Keratinocyte (primary cell): ENCODE measurements at places on chromosomes 3 and 15.

- H3K27me3 ChIP-seq, result no peaks in the 10 kb centered on the region
- H3K4me3 ChIP-seq, result no peak overlapping the region
- DNase-seq, result no peak
- H3K27ac ChIP-seq, result no peak overlapping the region
These were observed 35.3 kb downstream of the CAPN7 start for GRCh38 chr3:15241341-15241740.

- no peak overlapping the region for H3K4me3 ChIP-seq
- H3K27ac ChIP-seq, result no peak overlapping the region
- no peak for DNase-seq
- no peaks in the 10 kb centered on the region for H3K4me1 ChIP-seq
These were observed 5.2 kb downstream of the CAMKV start for GRCh38 chr3:49864505-49864904.

DNA sequence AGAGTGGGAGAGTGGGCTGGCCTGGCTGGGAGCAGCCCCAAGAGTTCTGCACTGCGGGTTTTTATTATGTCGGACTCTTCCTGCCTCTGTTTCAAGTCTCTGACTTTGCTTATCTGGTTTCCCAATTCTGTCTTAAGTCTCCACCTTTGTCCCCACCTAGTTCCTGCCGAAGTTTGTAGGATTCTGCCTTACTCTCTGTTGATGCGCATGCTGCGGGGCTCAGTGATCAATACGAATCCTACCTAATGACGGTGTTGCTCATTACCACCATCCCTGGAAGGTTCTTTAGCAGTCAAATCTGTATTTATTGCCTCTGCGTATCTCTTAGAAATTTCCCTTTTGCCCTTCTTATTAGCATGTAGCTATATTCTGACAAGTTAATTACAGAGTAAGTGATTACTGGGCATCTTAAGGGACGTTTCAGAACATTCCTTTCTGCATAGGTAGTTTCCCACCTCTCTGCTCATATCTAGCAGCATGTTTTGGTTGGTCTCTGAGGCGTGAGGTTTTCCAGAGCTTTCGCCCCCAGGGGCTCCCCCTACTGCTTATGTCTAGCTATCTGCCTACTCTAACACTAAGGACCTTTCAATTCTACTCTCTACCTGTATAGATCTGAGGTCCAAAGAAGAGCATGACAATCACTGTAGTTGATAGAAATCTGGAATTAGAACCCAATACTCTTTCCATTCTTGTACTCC, 236.0 kb upstream of the EIF1B start:
- H3K27me3 ChIP-seq, result no peaks in the 10 kb centered on the region
- DNase-seq, result no peak
- H3K4me1 ChIP-seq, result peaks cover 15% of the 10 kb centered on the region
- no peaks in the 10 kb centered on the region for H3K36me3 ChIP-seq
- no peak overlapping the region for H3K27ac ChIP-seq

DNA sequence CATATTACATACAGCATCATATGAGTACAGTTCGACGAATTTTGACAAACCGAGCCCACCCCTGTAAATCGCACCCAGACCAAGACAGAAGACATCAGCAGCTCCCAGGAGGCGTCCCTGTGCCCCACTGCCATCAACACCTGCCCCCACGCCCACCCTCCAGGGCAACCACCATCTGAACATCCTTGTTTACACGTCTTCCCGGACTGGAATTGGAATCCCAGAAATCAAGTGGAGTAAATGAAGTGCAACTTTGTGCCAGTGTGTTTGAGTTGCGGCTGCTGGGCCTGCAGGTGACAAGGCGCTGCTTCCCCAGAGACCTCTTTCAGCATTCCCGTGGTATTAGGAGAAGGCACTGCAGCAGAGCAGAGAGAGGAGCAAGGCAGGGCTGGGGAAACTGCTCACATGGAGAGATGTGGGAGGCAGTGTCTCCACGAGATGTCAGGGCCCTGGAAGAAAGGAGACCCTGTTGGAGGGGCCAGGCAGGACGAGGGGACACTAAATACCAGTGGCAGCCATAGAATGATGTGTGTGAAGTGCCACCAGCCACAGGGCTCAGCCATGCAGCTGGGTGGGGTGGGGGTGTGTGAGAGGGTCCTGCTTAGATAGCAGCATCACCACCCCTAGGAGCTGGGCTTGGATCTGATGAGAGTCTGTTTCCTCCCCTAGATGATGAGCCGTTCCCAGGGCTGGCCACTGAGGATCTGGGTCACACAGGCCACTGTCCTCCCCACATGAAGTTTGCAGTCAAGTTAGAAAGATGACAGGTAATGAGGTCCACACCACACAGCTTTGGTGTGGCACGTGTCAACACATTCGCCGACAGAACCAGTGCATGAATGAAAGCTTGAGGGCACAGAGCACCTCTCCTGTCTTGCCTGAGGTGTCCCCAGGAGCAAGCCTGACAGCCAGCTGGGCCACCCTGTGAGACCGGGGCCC, 33.4 kb upstream of the PCSK6 start:
- DNase-seq, result no peak
- peaks cover 13% of the 10 kb centered on the region for H3K27me3 ChIP-seq
- H3K4me1 ChIP-seq, result no peaks in the 10 kb centered on the region
- no peak overlapping the region for H3K4me3 ChIP-seq

DNA sequence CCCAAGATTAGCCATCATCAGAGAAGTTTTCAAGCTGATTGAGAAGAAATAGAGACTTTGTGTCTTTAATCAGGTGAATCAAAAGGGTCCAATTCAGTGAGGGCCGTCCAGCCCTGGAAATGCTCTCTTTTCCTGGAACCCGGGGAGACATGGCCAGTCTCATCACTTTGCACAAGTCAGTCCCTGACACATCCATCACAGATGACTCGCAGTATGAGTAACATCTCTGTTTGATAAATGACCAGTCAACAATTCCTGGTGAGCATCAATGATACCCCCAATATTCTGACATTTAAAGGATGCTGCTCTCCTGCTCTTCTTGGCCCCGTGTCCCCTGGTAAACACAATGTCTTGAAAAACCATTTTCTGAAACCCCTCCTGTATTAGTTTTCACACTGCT, 26.7 kb downstream of the C3orf20 start:
- H3K4me1 ChIP-seq, result no peaks in the 10 kb centered on the region
- no peak for DNase-seq
- no peaks in the 10 kb centered on the region for H3K27me3 ChIP-seq
- no peak overlapping the region for H3K27ac ChIP-seq
- H3K36me3 ChIP-seq, result no peaks in the 10 kb centered on the region
- no peak overlapping the region for H3K4me3 ChIP-seq

- no peak for DNase-seq
- H3K27ac ChIP-seq, result no peak overlapping the region
- H3K27me3 ChIP-seq, result no peaks in the 10 kb centered on the region
- no peaks in the 10 kb centered on the region for H3K36me3 ChIP-seq
These were observed 28.1 kb upstream of the MCTP2 start for GRCh38 chr15:94203306-94203705.

GRCh38 chr3:17749705-17750293, 7.4 kb upstream of the TBC1D5 start:
- no peak overlapping the region for H3K27ac ChIP-seq
- H3K4me1 ChIP-seq, result no peaks in the 10 kb centered on the region
- no peak for DNase-seq
- no peak overlapping the region for H3K4me3 ChIP-seq

GRCh38 chr15:36978126-36978525, 122.2 kb downstream of the MEIS2 start:
- H3K4me1 ChIP-seq, result no peaks in the 10 kb centered on the region
- no peak overlapping the region for H3K4me3 ChIP-seq
- DNase-seq, result no peak
- no peaks in the 10 kb centered on the region for H3K27me3 ChIP-seq
- H3K27ac ChIP-seq, result no peak overlapping the region
- H3K36me3 ChIP-seq, result no peaks in the 10 kb centered on the region

DNA sequence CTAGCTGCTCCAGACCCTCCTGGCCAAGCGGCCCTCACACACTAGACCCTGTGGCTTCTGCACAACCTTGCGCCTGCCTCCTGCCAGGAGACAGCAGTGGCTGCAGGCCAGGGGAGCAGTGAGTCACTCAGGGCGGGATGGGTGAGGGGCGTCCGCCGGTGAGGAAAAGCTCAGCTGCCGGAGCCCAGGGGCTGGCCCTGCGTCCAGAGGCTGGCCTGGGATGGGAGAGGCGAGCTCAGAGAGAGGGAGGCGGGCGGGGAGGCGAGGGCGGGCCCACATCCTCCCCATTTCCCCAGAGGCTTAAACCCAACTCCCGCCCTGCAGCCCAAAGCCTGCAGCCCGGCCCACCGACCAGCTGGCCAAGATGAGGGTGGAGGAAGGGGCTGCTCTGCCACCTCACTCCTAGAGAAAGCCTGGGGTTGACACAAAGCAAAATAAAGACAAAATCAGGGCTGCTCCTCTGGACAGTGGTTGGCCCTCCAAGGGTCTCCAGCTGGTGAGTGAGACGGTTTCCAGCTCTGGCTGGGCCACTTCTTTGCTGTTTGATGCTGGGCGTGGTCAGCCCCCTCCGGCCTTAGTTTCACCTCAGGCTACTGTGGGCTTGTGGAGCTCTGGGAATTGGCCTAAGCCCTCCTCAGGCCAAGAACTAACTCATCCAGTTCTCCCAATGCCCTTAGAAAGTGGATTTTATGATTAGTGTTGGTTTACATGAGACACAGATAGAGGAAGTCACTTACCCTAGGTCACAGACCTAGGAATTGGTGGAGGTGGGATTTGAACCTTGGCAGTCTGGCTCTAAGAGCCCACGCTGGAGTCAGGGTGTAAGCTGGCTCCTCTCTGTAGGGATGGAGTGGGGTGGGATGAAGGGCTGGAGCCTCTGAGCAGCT, 50.6 kb downstream of the IQSEC1 start:
- DNase-seq, result no peak
- peaks cover 47% of the 10 kb centered on the region for H3K27me3 ChIP-seq
- H3K27ac ChIP-seq, result no peak overlapping the region
- H3K4me1 ChIP-seq, result peaks cover 7% of the 10 kb centered on the region
- no peak overlapping the region for H3K4me3 ChIP-seq

GRCh38 chr3:54691289-54691771, 236.5 kb downstream of the LRTM1 start:
- no peaks in the 10 kb centered on the region for H3K27me3 ChIP-seq
- no peak overlapping the region for H3K4me3 ChIP-seq
- no peaks in the 10 kb centered on the region for H3K4me1 ChIP-seq
- H3K36me3 ChIP-seq, result no peaks in the 10 kb centered on the region
- no peak overlapping the region for H3K27ac ChIP-seq
- DNase-seq, result no peak

GRCh38 chr3:142353571-142353970, 94.3 kb downstream of the XRN1 start:
- DNase-seq, result no peak
- H3K4me1 ChIP-seq, result no peaks in the 10 kb centered on the region
- peaks cover 8% of the 10 kb centered on the region for H3K36me3 ChIP-seq

GRCh38 chr3:194738254-194739093, 52.8 kb downstream of the FAM43A start:
- DNase-seq, result no peak
- H3K4me3 ChIP-seq, result no peak overlapping the region
- H3K4me1 ChIP-seq, result peaks cover 2% of the 10 kb centered on the region
- no peaks in the 10 kb centered on the region for H3K36me3 ChIP-seq
- H3K27ac ChIP-seq, result no peak overlapping the region
- peaks cover 12% of the 10 kb centered on the region for H3K27me3 ChIP-seq

GRCh38 chr15:76588811-76589747, 252.5 kb downstream of the ISL2 start:
- no peak overlapping the region for H3K4me3 ChIP-seq
- H3K27me3 ChIP-seq, result no peaks in the 10 kb centered on the region
- H3K27ac ChIP-seq, result peak overlapping the region; percentile 31
- no peaks in the 10 kb centered on the region for H3K36me3 ChIP-seq
- H3K4me1 ChIP-seq, result peaks cover 12% of the 10 kb centered on the region

GRCh38 chr3:80553211-80553610, 785.4 kb upstream of the ROBO1 start:
- no peak overlapping the region for H3K4me3 ChIP-seq
- no peak overlapping the region for H3K27ac ChIP-seq
- peaks cover 12% of the 10 kb centered on the region for H3K4me1 ChIP-seq

GRCh38 chr3:159244933-159245332, 443.1 kb downstream of the MFSD1 start:
- no peaks in the 10 kb centered on the region for H3K4me1 ChIP-seq
- H3K27ac ChIP-seq, result no peak overlapping the region
- H3K36me3 ChIP-seq, result no peaks in the 10 kb centered on the region
- no peak for DNase-seq
- H3K4me3 ChIP-seq, result no peak overlapping the region
- H3K27me3 ChIP-seq, result no peaks in the 10 kb centered on the region

- H3K4me1 ChIP-seq, result peaks cover 5% of the 10 kb centered on the region
- H3K27me3 ChIP-seq, result no peaks in the 10 kb centered on the region
- peak within 1 kb of the TSS; percentile 99 for H3K27ac ChIP-seq
- H3K36me3 ChIP-seq, result peaks cover 6% of the 10 kb centered on the region
- DNase-seq, result peak; percentile 35
These were observed at the start of gene PDE12 for GRCh38 chr3:57555738-57556458. PDE12 (plus strand) TSS chr3:57556274; CDS start chr3:57556380, 106 bp downstream.

- peak overlapping the region; percentile 73 for H3K27ac ChIP-seq
- no peak for DNase-seq
- H3K36me3 ChIP-seq, result peaks cover 12% of the 10 kb centered on the region
These were observed 795 bp upstream of the SCAANT1 start for GRCh38 chr3:63912768-63913588.

GRCh38 chr3:62732183-62732904, 142.9 kb downstream of the CADPS start:
- no peak overlapping the region for H3K27ac ChIP-seq
- no peak overlapping the region for H3K4me3 ChIP-seq
- DNase-seq, result no peak
- H3K27me3 ChIP-seq, result no peaks in the 10 kb centered on the region
- no peaks in the 10 kb centered on the region for H3K4me1 ChIP-seq

- no peak overlapping the region for H3K27ac ChIP-seq
- no peak for DNase-seq
- H3K36me3 ChIP-seq, result no peaks in the 10 kb centered on the region
- peaks cover 9% of the 10 kb centered on the region for H3K4me1 ChIP-seq
- H3K4me3 ChIP-seq, result no peak overlapping the region
- H3K27me3 ChIP-seq, result no peaks in the 10 kb centered on the region
These were observed 46.7 kb upstream of the PYDC2 start for GRCh38 chr3:191414286-191414685.

DNA sequence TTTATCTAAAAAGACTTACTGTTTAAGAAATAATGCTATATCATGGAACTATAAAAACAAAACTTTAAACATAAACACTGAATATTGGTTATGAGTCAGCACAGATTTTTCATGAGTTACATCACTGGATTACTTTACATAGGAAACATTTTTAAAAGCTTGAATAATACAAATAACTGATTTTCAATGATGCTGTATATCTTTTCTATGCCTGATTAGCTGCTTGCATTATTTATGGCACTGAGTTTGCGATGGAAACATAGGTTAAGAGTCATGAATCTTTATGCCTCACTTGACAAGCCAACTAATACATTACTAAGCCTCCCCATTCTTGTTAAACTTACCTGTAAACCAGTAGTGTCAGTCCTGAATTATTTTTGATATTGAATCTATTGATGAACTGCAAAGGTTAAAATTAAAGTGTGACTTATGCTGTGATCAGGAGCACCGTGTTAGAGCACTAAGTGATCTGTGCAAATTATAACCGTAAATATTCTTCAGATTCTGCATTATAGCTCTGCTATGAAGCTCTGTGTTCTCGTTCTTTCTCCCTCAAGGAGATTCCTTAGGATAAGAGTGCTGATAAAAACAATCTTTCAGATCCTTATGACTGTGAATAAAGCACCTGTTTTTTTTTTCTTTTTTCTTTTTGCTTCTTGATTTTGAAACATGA, 437.3 kb upstream of the BCHE start:
- peaks cover 4% of the 10 kb centered on the region for H3K4me1 ChIP-seq
- no peak for DNase-seq
- no peaks in the 10 kb centered on the region for H3K27me3 ChIP-seq

- no peak overlapping the region for H3K27ac ChIP-seq
- no peaks in the 10 kb centered on the region for H3K36me3 ChIP-seq
- no peaks in the 10 kb centered on the region for H3K4me1 ChIP-seq
- no peaks in the 10 kb centered on the region for H3K27me3 ChIP-seq
- DNase-seq, result no peak
These were observed 72.7 kb upstream of the LRTM1 start for GRCh38 chr3:55000546-55000945.
